NCI-H2171 treated with DMSO at 0.1 percent for 48 hours (cell line): ENCODE measurements at places on chromosomes 1 and 21.

- no peak for DNase-seq
Observed at GRCh38 chr1:231694465-231695077, 68.0 kb downstream of the DISC1 start.

GRCh38 chr1:231757101-231757404 lies 130.5 kb downstream of the DISC1 start:
- no peak for DNase-seq

DNA sequence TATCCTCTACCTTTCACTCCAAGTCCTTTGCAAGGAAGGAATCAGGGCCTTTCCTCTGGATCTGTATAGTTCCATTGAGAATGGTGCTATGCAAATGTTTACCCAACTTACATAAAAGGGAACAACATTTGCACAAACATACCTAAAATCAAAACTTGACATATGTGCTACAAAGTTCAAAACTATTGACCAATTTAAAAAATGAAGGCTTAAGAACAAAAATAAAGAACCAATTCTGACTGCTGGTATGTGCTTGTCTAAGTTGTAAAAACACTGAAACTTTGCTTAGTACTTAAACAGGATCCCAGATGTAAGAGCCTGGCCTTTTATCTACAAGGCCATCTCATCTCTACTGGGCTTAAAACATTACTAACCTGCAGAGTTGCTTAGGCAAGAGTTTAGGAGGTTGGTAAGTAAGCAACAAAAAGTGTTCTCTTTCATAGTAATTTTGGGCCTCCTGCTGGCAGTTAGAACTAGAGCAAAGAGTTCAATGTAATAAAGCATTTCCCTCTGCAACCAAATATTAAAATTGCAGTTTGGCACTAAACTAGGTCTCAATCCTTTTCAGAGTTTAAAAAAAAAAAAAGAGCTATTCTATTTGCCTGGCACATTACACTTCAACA lies 2.0 kb downstream of the SCMH1 start:
- peak; percentile 32 for DNase-seq

DNA sequence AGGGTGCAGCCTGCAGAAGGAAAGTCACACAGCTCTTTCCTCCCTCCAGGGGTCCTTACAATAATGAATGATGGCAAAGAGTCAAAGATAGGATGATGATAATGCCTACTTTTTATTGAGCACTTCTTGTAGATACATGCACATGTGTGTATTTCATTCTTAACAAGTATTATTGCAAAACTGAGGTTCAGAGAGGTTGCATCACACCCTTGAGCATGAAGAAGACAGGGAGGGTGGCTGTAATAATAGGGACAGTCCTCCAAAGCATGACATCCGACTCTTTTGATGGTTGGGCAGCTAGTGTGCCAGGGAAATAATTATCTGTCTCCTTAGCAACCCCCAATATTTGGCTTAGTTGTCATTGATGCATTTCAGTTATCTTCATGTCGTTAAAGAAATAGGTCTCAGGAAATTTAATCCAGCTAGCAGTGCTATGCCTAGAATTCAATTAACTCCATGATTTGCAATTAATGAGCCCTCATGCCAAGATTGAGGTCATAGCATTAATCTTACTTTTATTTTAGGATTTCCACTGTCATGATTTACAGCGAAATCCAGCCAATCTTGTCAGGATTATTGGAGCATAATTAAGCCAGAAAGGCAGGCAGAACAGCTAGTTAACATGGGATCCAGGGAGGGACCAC lies 35.0 kb downstream of the DNAJC6 start:
- DNase-seq, result peak; percentile 27

DNA sequence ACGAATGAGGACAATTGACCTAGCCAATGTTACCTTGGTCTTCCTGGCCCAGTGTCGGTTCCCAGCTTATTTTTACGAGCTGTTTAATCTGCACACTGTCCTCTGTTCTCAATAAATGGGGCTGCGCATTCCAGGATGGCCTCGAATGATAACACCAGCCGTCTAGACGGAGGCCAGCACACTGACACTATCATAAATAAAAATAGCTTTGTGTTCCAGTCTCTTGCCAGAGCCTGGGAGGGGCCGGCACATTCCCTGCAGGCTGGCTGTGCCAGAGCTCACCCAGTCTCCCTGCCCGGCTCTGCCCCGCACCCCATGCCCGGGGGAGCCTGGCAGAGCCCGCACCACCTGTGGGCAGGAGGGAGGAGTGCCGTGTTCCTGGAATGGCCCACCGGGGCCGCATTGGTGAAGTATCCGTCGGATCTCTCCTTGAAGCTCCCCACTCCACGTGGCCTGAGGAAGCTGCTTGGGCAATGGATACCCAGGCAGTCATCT lies 92.1 kb downstream of the SPSB1 start:
- DNase-seq, result no peak

DNA sequence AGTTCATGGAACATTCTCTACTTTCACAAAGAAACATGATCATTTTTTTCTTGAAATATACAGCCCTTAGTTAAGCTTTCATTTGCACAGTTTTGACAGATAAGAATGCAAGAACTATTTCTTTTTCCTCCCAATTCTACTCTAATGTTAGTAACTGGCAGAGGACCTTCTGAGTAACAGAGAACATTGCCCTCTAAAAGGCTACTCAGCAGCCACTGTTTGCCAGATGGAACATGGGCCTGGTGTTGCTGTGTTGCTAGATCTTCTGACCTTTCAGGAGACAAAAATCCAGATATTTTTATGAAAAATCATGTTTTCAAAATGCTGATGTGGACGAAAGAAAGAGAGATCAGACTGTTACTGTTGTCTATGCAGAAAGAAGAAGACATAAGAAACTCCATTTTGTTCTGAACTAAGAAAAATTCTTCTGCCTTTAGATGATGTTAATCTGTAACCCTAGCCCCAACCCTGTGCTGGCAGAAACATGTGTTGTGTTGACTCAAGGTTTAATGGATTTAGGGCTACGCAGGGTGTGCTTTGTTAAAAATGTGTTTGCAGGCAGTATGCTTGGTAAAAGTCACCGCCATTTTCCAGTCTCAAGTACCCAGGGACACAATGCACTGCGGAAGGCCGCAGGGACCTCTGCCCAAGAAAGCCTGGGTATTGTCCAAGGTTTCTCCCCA lies 2.9 kb upstream of the PRDX6 start:
- DNase-seq, result no peak

- no peak for DNase-seq
Observed at GRCh38 chr21:38039841-38040240, 123.6 kb upstream of the KCNJ6 start.
